ENCODE measurements at places on chromosomes 1 and 21. TPM values are rescaled to one million over a fixed set of nuclear protein-coding genes. Genes with fewer than 3 reads are reported as not detected.

DNA sequence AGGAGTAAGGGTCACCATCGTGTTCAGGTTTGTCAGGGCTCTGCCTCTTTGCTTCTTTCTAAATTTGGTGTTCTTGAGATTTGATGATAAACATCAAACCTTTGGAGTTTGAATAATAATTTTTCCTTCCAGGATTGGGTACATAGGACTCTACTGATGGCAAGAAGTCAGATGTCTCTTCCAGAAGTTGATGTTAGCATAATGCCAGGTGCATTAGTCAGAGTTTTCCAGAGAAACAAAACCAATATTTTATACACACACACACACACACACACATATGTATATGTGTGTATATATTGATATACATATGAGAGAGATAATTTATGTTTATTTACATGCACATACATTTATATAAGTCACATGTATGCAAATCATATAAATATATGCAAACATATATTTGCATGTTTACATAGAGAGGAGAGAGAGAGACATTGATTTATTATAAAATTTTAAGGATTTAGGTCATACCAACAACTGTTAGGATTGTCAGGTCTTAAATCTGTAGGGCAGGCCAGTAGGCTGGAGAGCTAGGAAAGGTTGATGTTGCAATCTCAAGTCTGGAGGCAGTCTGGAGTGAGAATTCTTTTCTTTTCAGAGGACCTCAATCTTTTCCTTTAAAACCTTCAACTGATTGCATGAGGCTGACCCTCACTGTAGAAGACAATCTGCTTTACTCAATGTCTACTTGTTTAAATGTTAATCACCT is 199.2 kb downstream of the HLX start:
- H3K27me3 ChIP-seq: peaks cover 2% of the 10 kb centered on the region
- no peak for DNase-seq
- no peak overlapping the region for H3K27ac ChIP-seq
- no peaks in the 10 kb centered on the region for H3K36me3 ChIP-seq

GRCh38 chr1:54714881-54715492 is 674 bp upstream of the TTC4 start:
- peaks cover 32% of the 10 kb centered on the region for H3K4me1 ChIP-seq
- H3K36me3 ChIP-seq: peaks cover 25% of the 10 kb centered on the region
- no peaks in the 10 kb centered on the region for H3K27me3 ChIP-seq
- H3K27ac ChIP-seq: peak overlapping the region; percentile 93

GRCh38 chr1:20787840-20788795 is 1.0 kb upstream of the HP1BP3 start:
- DNase-seq: peak; percentile 4
- peak overlapping the region; percentile 93 for H3K27ac ChIP-seq
- H3K4me3 ChIP-seq: peak overlapping the region; percentile 91
- no peaks in the 10 kb centered on the region for H3K27me3 ChIP-seq
- H3K4me1 ChIP-seq: peaks cover 18% of the 10 kb centered on the region

DNA sequence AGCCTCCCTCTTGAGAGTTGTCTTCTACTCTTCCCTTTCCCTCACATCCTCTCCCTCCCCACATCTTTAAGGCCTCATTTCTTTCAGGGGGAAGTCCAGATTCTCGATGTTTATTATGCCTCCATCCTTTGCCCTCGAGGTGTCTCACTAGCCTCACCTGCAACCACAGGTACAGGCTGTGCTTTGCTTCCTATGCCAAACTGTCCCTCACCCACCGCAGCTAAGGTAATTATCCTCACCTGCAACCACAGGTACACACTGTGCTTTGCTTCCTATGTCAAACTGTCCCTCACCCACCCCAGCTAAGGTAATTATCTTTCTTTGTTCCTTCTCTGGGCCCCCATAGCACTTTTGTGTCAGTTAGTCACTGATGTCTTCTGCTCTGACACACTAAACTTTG is 328.1 kb upstream of the SNX7 start:
- no peaks in the 10 kb centered on the region for H3K36me3 ChIP-seq
- H3K27ac ChIP-seq: no peak overlapping the region
- H3K4me3 ChIP-seq: no peak overlapping the region
- H3K27me3 ChIP-seq: no peaks in the 10 kb centered on the region
- no peak for DNase-seq
- no peaks in the 10 kb centered on the region for H3K4me1 ChIP-seq

Gene IL6R
- total RNA-seq: 2.2 TPM

Gene AADACL4
- total RNA-seq: not detected

Gene OR2T6
- not detected for total RNA-seq

Gene C8B
- not detected for total RNA-seq

Gene TMEM79
- total RNA-seq: 8.2 TPM
